Erythroblast (primary cell): ENCODE measurements at places on chromosomes 3 and 15.
A peak's percentile ranks its signal among the peaks of the same experiment; 100 is the strongest.

DNA sequence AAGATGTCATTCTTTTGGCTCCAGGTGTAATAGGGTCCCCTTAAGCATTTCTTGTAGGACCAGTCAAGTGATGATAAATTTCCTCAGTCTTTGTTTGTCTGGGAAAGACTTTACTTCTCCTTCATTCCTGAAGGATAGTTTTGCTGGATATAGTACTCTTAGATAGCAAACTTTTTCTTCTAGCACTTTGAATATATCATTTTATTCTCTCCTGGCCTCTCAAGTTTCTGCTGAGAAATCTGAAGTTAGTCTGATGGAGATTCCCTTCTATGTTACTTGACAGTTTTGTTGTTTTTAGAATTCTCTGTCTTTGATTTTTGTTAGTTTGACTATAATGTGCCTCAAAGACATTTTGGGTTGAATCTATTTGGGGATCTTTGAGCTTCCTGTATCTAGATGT lies 181.2 kb upstream of the HES1 start:
- DNase-seq, result no peak

- DNase-seq, result no peak
Measured at GRCh38 chr3:34024447-34025240, 226.2 kb downstream of the PDCD6IP start.

DNA sequence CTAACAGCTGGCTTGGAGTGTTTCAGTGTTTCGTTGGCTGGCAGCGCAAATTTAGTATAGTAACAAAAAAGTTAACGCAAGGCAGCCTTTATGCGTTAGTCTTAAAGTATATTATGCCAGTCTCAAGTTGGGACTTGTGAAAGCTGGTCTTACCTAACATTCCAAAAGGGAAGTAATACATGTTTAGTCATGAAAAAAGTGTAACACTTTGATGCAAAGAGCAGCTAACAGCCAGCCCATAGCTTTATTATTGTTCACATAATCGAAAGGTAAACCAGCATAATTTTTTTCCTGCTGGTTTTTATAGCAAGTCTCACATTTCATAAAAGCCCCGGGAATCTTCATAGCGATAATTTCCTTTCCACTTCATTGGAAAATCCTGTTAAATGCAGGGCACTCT lies 2.4 kb upstream of the GPR87 start:
- DNase-seq, result no peak

GRCh38 chr15:64010719-64011118 lies 35.6 kb downstream of the DAPK2 start:
- DNase-seq, result peak; percentile 80

DNA sequence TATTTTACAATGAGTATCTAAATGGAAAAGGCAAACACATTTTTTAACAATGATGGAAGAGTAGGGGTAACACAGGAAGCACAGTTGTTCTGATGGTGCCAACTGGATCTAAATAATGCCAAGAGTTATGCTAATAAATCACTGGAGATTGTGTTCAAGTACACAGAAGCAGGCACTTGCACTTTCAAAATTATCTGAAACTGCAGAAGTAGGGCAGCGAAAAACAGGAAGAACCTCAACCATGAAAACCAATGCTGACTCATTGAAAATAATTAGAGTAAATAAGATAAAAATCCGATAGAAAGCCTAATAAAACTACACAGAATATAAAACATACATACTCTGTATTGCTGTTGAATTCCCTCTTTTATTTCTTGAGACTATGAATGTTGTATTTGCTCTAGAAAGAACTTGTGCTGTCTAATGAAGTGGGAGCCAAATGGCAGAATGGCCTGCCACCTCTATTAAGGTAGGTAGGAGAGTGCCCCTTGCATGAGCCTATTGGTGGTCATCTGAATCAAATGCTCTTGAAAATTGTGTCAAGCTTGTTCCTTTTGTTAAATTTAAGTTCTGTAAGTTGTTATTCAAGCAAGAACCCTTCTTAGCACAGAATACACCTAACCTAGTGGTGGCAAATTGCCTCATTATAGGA lies 93.7 kb downstream of the ABI3BP start:
- DNase-seq, result peak; percentile 7

GRCh38 chr3:187694801-187695200 lies 7.6 kb downstream of the RTP2 start:
- no peak for DNase-seq

DNA sequence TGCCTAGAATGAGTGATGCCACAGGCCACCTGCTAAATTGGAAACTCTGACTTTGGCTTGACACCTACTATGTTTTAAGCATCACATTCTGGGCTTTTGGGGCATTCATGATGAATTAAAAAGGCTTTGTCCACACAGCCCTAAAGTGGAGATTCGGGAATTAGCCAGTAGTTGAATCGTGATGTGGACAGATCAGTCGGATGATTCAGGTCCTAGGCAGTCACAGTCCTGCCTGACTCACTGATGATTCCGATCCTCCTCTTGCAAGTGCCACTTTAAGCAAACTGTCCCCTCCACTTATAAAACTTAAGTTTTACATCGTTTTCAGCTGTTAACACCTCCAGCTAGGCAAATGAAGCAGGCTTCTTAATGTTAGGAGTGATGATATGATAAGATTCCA lies 75.3 kb downstream of the SYNPR start:
- DNase-seq, result no peak

DNA sequence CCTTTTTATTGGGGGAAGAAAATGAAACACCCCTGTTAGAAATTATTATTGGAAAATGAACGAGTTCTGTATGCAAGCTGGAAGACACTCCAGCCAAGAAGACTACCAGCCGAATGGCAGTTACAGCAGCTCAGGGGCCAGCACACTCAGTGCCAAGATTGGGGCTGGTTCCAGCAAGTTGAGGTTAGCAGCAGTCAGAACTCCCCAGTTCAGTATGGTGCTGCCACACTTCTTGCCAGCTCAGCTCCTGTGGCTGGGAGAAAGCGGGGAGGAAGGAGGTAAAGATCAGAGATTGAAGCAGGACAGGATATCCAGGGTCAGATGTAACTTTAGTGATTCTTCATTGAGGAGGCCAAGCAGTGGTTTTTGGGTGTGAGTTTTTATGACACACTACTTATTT lies 280.2 kb upstream of the NR2E3 start:
- no peak for DNase-seq

DNA sequence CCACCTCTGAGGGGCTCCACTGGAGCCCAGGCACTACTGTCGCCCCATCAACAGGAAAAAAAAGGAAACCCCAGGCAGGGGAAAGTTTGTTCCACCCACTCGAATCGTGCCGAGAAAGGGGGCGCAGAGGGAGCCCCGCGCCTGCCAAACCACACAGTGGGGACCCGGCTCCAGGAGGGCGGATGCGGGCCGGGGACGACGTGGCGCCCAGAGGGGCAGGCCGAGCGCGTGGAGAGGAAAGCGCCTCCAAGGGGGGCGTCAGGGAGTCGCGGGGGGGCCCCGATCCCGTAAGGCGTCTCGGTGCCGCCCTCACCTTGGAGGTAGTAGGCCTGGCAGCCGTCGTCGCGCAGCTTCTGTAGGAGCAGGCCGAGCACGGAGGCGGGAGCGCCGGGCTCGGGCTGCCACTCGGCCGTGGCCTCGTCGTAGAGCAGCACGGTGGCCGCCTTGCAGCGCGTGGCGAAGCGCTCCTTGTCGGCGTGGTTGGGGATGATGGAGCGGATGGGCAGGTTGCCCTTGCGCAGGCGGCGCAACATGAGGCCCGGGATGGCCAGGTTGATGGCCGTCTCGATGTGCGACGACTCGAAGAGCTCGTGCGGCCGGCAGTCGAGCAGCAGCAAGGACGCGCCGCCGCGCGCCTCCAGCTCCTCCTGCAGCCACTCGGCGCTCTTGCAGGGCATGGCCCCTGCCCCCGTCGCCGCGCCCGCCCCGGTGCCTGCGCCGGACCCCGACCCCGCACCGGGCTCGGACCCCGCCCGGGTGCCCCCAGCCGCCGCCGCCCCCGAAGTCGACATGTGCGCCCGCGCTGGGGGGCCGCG lies 627 bp downstream of the DUSP7 start:
- peak; percentile 77 for DNase-seq

- peak; percentile 40 for DNase-seq
Measured at GRCh38 chr3:16404349-16404895, 109.1 kb downstream of the RFTN1 start.

GRCh38 chr3:197613199-197613598 lies 57.4 kb upstream of the BDH1 start:
- no peak for DNase-seq

DNA sequence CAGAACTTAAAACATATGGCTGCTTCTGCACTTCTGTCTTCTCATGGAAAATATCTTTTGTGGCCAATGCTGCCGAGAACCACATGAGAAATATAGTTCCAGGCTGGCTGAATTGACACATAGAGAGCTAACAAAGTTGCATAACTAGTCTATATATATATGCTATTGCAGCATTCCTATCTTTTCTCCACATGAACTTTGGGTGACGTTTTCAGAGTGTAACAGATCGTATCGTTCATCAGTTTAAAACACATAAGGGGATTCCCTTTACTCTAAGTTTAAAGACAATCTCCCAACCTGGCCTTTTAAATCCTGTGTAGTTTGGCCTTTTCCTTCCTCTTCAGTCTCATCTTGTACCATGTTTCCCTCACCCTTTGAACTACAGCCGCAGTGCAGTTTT lies 394.2 kb upstream of the CBLB start:
- no peak for DNase-seq

- no peak for DNase-seq
Measured at GRCh38 chr3:105730801-105731354, 137.9 kb downstream of the CBLB start.

- no peak for DNase-seq
Measured at GRCh38 chr3:192039593-192039992, 578.6 kb downstream of the PYDC2 start.

GRCh38 chr15:40338921-40339620 lies 1.7 kb downstream of the CCDC9B start:
- DNase-seq, result no peak

DNA sequence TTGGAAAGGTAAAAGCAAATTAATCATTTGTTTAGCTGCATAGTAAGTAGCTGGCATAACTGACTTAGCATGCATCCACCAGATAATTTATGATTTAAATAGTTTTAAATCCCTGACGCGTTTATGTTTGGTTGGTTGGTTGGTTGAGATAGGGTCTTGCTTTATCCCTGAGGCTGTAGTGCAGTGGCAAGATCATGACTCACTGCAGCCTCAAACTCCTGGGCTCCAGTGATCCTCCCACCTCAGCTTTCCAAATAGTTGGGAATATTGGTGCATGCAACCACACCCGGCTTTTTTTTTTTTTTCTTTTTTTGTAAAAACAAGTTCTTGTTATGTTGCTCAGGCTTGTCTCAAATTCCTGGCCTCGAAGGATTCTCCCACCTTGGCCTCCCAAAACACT lies 263.4 kb downstream of the MCTP2 start:
- DNase-seq, result no peak

DNA sequence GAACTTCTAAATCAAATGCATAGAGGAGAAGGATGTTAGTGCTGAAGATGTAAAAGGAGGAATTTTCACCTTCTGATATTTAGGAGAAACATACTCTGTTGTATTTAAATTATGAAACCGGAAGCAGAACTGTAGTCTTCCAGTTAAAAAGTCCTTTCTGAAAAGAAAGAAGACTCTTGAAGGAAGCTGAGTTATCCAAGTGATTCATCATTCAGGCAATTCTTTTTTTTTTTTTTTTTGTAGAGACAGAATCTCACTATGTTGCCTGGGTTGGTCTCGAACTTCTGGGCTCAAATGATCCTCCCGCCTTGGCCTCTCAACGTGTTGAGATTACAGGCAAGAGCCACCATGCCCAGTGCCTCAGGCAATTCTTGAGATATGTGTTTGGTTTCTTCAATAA lies 424.8 kb upstream of the TPM1 start:
- no peak for DNase-seq

DNA sequence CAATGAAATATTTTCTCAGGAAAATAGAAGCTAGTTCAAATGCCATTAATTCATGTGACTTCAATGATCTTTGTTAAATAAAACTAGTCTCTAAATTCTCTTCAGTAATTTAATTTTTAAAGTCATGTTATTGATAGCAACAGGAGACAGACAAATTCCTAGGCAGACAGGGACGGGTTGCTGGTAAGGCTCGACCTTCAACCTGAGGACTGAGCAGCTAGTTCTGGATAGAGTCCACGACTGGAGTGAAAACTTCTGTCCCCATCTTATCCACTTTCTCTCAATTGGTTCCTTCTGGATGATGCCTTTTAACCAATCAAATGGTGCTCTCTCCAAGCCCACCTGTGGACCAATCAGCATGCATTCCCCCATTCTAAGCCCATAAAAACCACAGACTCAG lies 43.8 kb upstream of the C2CD4B start:
- DNase-seq, result no peak

GRCh38 chr3:114144909-114145688 lies 33.8 kb downstream of the DRD3 start:
- DNase-seq, result no peak

GRCh38 chr3:66904831-66905493 lies 93.1 kb upstream of the KBTBD8 start:
- DNase-seq, result no peak

DNA sequence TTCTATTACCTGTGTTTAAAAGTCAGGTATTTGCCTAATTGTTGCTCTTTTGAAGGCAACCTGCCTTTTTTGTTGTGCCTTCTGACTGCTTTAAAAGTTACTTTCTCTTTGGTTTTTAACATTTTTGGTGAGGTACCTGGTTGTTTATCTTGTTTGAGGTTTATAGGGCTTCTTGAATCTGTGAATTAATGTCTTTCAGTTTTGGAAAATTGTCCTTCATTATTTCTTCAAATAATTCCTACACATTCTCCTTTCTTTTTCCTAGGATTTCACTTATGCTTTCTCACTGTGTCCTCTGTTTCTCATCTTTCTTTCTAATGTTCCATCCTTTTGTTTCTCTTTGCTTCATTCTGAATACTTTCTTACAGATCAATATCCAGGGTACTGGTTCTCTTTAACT lies 30.8 kb downstream of the HHLA2 start:
- no peak for DNase-seq

- DNase-seq, result no peak
Measured at GRCh38 chr15:92142242-92143232, 251.1 kb upstream of the ST8SIA2 start.

- no peak for DNase-seq
Measured at GRCh38 chr3:52458770-52459545, 3.6 kb downstream of the NISCH start.

DNA sequence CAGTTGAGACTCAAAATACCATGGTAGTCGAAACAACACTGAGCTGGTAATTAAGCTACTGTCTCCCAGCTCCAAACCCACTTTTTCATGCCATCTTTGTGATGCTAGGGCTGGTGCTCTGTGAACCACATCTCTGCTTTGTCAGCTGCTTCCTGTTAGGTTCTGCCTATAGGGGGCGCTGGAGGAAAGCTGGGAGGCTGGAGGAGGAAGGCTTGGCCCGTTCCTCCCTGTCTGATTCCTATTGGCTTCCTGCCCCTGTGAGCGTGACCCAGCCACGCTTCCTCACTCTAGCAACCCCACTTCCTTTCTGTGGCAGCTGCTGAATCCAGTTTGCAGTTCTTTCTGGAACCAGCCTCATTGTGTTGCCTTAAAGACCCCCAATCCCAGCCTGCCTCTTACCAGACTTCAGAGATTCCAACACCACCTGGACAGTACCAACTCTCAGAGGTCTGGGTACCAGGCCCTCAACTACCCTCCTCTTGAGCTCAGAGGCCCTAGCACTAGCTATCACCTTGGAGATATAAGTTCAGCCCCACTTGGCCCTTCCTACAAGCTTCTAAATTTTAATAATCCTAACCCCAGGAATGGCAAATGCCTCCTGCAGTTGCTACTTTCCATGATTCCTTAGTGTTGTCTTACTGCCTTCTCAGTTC lies 120.9 kb downstream of the ERC2 start:
- peak; percentile 38 for DNase-seq
